ENCODE measurements at places on chromosomes 4 and X.

DNA sequence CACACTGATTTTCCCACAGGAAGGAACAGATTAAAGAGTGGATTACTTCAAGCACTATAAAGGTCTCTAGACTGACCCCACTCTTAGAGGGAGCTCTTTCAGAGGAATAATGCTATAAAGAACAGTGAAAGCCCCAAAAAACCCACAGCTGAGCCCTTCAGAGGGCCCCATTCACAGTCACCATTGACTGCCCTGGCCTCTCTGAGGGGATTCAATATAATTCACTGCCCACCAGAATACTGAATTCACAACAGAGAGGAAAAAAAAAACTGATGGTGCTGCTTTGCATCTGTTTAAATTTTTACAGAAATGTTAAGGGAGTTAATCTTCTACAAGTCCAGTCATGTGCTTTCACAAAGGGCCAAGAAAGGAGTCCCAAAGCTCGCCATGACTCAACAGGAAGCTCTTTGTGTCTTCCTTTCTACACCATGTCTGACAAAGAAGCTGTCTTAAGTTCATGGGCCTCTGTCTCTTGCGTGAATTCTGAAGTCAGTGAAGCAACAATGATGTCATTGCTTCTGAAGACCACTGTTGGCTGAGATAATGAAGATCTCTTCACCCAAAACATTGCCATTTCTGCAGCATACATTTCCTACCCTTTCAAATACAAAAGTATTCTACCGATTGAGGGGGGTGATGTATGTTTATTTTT lies 174.9 kb downstream of the ADAMTS3 start:
- DNase-seq, result peak; percentile 61

- no peak for DNase-seq
These were observed 18.9 kb downstream of the PRDM8 start for GRCh38 chr4:80216100-80216761.

GRCh38 chr4:171169396-171169795 lies 643.8 kb upstream of the GALNTL6 start:
- no peak for DNase-seq

DNA sequence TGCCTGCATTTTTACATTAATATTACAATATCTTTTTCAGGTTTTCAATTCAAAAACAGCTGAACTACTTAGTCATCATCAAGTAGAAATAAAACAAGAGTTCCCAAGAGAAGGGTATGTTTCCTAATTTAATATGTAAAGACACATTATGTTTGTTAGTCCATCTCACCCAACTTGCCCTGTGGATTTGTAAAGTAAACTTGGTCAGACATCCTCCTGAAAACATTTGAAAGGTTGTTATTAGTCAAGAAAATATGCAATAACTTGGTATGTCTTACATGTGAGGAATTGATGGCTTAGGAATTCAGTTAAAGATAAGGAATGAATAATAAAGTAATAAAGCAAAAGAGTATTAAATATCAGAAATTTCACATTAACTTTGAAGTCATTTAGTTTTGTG lies 12.2 kb downstream of the GK start:
- DNase-seq, result no peak

DNA sequence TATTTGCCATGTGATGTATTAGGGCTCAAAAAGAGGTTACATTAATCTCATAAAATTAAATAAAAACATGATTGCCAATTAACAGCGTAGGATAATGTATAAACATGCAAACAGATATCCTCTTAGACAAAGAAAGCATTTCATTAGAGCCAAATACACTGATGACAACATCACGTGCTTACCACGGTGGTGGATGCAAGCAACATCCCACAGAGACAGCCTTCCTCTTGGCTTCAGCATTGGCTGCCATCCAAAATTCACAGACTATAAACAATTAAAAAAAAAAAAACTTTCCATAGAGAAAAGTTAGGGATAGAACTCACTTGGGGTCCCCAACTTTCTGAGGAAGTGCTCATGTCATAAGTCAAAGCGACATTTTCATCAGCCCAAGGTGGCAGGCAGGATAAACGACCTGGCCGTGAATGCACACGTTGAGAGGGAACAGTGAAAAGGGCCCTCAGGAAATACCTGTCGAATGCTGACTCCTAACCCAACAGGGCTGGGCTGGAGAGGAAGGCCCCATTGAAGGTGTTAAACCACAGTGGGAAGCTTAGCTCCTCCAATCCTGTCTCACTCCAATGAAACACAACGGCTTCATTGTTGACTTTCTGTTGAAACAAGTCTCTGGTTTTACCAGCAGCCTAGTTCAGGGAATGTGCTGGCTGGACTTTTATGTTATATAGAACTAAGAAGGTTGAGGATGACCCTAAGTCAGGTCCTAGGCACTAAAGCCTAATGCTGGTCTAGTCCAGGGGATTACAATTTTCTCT lies 48.4 kb downstream of the IDS start:
- peak; percentile 52 for DNase-seq

- DNase-seq, result no peak
These were observed 120.0 kb downstream of the SH3RF1 start for GRCh38 chr4:169150806-169151205.

GRCh38 chrX:108420481-108420880 lies 17.7 kb downstream of the COL4A6 start:
- DNase-seq, result peak; percentile 73

GRCh38 chrX:42437211-42437610 lies 340.8 kb downstream of the PPP1R2C start:
- no peak for DNase-seq

- DNase-seq, result no peak
These were observed 641.1 kb downstream of the MID1IP1 start for GRCh38 chrX:39442332-39442731.

DNA sequence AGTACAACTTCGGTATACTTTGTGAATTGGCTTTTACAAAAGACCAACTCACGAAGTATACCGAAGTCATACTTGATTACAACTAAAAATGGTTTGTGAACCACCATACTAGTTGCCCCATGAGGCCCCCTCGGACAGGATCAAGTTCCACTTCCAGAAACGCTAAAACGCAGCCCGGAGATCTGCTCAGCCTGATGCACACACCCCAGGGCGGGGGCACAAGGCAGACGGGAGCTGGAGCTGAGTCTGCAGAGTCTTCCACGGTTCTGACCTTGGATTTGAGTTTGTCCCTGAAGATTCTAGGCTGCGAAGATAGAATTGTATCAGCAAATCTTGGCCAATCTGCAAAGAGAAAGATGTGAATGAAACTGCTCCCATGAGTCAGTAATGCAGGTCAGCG lies 118.1 kb downstream of the SORCS2 start:
- DNase-seq, result no peak

- DNase-seq, result no peak
These were observed 330.0 kb downstream of the HNRNPD start for GRCh38 chr4:82043809-82044137.

DNA sequence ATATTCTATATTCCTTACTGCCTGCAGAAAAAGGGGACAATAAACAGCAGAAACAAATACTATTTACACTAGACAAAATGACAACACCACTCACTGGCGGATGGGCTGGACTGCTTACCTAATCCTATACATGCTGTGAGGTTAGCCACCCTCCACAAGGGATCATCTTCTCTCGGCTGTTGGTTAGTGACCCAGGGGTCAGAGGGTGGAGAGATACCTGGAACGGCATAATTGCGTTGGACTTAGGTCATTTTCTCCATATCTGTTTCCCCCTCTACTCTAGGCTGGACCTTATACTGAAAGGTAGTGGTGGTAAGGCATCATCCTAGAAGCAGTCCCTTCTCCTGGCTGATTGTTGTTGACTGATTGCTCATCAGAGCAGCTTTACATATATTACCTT lies 286.8 kb upstream of the UGT8 start:
- no peak for DNase-seq

DNA sequence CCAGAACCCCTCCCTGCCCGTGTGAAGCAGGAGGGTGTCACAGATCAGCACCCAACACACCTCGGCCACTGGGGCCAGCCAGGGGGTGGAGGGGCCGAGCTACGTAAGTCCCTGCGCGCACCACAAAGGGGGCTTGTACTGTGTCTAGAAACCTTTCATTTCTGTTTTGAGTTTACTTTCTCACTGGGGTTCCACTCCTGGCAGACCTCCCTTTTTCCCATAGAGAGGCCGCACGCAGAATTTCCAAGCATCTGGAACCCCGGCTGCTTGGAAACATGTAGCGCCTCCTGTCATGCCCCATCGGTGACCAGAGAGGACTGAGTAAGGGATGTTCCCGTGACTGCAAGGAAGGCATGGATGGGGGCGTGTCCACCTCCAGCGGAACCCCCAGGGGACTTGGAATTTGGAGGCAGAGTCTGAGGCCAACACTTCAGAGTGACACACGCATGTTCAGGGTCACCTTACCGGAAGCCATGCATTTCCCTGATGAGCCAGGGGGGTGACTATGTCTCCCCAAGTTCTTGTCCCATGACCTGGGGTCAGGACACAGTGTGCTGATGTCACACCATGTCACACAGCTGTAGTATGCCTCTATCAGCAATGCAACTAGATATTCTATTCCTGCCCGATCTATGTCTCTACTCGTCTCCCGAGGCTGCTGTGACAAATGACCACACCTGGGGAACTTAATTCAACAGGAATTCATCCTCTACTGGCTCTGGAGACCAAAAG lies 105.3 kb downstream of the DHRSX start:
- no peak for DNase-seq

DNA sequence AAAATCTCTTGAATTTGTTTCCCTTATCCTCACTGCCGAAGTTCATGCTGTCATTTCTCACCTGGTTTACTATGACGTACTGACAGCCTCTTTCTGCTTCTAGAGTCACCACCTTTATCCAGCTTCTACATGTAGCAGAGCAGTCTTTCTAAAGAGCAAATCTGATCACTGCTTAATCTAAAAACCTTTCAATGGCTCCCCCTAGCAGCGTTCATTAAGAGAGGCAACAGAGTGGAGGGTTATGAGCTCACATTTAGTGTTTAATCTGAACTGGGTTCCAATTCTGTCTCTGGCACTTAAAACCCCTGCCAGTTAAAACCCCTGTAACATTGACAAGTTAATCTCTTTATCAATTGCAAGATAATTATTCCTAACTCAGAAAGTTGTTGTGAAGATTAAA lies 4.4 kb downstream of the RBPJ start:
- peak; percentile 39 for DNase-seq

DNA sequence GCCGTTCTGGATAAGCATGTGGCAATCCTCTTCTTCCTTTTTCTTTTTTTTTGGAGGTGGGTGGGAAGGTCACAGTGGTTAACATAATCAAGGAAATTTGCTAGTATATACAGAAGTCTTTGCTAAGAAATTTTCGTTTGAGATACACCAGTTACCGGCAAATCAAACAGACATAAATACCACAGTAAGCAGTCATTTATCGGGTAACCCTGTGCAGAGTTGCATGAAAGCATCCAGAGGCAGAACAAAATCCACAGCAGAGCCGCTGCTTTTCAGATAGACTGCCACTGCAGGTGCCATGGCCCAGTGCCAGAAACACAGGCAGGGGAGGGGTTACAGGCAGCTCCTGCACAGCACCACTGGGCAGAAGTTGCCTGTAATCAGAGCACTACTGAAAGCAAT lies 179.1 kb upstream of the MAB21L2 start:
- no peak for DNase-seq

GRCh38 chrX:55593756-55594257 lies 29.4 kb upstream of the FOXR2 start:
- DNase-seq, result no peak

DNA sequence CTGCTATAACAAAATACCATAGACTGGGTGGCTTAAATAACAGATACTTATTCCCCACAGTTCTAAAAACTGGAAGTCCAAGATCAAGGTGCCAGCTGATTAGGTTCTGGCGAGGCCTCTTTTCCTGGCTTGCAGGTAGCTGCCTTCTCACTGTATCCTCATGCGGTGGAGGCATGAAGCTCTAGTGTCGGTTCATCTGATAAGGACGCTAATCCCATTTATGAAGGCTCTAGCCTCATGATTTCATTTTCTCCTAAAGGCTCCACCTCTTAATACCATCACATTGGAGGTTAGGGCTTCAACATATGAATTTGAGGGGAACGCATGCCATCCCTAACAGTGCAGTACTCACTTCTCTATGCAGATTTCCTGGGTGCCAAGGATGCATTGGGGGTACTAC lies 57.9 kb upstream of the STIM2 start:
- DNase-seq, result no peak

- no peak for DNase-seq
These were observed 1.4 kb downstream of the NKX6-1 start for GRCh38 chr4:84497504-84498202.

GRCh38 chr4:17664755-17665154 lies 50.3 kb downstream of the MED28 start:
- DNase-seq, result peak; percentile 57

DNA sequence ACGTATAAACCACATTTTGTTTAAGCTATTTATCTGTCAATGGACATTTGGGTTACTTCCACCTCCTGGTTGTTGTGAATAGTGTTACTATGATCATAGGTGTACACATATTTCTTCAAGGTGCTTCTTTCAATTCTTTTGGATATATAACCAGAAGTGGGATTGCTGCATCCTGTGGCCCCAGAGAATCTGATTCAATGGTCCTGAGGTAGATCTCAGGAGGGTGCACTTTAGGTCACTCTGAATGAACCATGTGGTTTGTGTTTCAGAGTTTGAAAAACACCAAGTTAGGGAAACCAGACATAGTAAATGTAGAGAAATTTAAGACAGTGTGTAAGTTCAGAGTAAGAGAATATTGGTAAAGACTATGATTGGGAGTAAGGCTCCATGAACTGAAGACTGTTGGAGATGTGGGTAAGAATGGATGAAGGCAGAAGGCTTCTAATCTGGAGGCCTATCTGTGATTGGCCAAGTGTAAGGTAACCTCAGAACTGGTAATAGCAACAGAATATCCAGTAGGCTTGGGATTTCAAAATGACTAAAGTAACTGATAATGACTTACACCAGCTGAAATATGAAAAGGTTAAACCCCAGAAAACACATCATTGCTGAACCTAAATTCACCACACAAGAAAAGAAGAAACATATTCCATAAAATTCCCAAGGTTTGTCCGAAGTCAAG lies 236.9 kb downstream of the CAMK2D start:
- no peak for DNase-seq

DNA sequence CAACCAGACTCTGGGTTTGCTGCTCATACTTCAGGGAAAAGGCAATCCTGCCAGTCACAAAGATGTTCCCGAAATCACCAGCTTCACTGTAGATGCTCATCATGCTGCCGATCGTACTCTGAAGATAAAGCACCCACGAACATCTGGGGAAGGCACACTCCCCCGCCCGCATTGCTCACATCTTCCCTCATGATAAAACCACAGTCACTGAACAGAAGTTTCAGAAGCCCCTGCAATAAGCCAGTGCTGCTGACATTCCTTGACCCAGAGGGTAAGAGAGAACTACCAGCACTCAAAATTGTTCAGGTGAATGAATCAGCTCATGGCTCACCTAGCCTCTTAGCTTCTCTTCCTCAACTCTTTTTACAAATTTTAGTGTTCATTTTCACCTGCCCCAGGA lies 43.1 kb downstream of the SRPX2 start:
- no peak for DNase-seq

DNA sequence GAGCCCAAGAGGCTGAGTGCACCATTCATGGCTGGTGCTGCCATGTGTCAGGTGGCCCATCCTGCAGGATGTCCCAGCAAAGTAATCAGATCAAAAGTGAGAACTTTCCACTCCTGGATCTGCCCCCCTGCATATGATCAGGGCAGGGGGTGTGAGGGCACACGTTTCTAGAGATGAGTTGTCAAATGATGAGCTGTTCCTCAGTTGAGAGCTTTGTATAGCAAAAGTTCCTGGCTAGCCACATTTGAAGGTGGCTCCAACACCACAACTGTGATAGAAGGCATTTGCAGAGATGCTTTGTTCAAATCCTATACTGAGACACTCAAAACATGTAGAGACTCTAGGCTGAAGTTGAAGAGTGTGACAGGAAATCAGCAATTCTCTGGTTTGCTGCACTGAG lies 501.8 kb downstream of the BCOR start:
- no peak for DNase-seq

- no peak for DNase-seq
These were observed 336.8 kb upstream of the CLNK start for GRCh38 chr4:11021333-11021732.
